ENCODE measurements at places on chromosomes 4 and X.

DNA sequence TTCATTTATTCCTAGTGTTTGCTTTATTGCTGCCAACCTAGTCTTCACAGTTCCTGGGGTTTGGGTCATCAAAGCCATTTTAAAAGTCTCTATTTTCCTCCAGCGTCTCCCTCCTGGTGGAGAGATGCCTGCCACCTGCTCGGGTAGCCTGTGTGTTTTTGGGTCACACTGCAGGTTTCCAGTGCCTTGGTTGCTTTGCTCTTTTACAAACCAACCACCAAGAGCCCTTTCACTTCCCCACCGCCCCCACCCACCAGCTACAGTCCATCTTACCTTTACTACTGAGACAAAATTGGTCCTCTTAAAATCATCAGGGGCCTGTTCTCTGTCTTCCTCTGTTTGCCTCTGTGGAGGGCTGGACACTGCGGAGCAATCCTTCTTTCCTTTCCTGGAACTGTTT, 280.5 kb upstream of the GATB start:
- DNase-seq, result no peak

GRCh38 chr4:60805500-60806313, 394.4 kb upstream of the ADGRL3 start:
- DNase-seq, result peak; percentile 63

- no peak for DNase-seq
These were observed 162.7 kb upstream of the GALNTL6 start for GRCh38 chr4:171650543-171650942.

DNA sequence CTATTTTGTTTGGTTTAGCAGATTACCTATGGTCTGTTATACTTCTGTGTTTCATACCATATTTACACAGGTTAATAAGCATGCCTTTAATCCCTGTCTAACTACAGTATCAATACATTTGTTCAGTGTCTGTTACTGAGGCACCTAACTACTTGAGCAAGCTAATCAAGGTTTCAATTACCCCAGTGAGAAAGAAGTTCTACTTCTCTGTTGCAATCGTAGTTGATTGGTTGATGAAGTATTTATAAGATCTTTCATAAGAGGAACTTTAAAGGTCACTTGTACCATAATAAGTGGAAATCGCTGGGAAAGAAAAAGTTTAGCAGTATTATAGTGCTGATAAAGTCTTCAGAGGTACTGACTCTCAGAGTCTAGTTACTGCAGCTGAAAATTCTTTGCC, 490.6 kb downstream of the RPA4 start:
- DNase-seq, result no peak

GRCh38 chrX:46447384-46447783, 97.8 kb downstream of the ZNF674 start:
- no peak for DNase-seq

DNA sequence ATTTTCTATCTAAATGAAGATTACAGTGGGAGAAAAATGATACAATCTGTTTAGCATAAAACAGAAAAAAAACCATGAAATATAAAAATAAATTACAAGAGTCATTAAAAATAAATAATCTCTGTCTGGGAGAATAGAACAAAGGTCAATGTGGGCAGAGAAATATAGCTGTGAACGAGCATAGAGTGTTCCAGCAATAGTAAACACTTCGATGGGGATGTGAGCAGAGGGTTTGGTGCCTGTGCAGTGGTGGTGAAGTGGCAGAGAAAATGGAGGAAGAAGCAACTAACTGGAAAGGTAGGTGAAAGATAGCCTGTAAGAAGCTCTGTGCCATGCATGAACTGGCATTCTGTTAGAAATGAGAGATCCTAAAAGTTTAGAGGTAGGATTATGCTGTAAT, 64.9 kb downstream of the ANKRD50 start:
- DNase-seq, result no peak

DNA sequence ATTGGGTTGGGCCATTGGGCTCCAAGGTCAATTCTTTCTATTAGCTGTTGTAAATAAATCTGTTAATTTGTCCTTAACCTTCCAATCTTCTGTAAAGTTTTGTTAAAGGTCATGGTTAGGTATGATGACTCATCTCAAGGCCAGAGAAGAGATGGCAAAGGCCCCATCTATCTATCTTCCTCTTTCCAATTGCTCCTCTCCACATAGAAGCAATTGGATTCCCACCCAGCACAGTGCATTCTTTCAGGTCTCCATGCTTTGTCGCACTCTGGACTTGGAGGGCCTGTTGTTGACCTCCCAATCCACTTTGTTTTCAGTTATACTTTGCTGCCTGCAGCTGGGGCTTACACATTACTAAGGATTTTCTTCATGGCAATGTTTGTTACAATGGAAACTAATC, 118.5 kb downstream of the MFAP3L start:
- DNase-seq, result no peak

DNA sequence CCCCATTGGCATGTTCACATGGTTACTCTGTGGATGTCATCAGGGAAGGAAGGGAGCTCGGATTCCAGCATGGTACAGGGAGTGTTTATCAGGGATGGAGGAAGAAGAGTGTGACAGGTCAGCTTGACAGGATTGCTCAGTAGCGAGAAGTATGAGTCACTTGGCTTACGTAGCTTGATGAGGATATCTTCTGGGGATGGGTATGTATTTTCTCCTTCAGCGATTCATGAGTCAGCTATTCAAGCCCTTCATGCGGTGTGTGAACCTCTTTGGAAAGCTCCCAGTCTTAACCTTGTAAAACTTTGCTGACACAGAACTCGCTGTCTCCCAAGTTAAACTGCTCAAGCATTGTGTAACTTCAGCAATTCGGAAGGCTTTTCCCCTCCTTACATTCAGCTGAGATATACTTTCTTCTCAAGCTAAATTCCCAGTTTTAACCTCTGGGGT, 275.4 kb downstream of the ARHGAP10 start:
- no peak for DNase-seq

DNA sequence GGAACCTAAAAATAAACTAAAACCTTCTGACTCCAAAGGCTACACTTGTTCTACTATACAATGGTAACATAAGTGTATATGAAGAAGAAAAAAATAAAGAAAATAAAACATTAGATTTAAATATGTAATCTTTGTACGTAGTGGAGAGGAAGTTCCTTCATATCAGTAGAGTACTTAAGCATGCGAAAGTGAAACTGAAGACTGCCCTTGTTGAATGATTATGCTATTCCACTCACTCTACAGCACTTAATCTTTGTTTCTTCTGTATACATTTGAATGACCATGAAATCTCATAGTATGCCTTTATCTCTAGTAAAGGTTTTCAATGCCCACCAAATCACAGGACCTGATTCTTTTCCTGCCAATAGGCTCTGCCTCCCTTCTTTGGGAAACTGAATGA, 78.9 kb downstream of the NDST3 start:
- DNase-seq, result no peak

DNA sequence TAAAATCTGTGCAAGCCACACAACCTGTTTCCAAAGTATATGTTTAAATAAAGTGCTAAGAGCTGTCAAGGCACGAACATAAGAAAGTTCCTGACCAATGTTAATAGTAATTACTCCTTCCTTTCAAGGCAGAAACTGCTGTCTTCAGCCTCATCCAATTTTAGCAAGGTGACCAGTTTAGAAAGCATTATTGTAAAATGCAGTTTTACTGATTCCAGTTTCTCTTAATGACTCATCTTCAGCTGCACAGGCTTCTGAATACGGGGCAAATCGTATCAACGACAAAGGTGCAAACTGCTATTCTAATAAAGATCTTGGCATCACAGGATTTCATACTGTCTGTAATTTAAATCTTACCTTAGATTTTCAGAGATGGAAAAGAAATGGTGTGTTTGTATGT, 87.5 kb downstream of the PPP3CA start:
- no peak for DNase-seq

DNA sequence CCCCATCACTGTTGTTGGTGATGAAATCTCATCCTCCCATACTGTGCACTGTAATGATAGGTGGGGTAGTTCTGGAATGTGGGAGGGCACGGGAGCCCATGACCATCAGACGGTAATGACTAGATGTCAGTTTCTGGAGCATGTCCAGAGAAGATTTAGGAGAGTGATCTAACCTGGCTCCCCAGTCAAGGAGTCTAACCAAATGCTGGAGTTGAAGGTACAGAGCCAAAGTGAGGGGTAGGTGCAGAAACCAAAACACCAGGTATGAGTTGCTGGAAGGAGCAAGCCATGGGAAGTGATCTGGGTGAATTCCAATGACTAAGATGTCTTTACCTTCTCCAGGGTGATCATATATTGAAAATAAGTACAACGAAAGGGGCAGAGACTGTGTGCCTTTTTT, 296.9 kb downstream of the INPP4B start:
- no peak for DNase-seq

DNA sequence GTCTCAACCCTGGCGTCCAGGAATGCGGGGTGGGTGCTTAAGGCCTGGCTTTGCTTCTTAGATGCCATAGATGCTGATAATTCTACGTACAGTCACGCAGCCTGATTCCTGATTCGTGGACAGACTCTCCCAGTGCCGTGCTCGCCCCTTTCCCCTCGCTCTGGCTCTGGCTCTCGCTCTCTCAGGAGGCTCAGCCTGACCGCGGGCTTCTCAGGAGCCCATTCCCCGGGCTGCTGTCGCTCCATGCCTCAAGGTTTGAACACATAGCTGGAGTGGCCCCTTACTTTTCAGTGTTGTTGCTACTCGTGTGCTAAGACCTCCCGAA, 59.2 kb upstream of the ZC4H2 start:
- no peak for DNase-seq

- no peak for DNase-seq
These were observed 25.5 kb upstream of the CBLL2 start for GRCh38 chrX:22247169-22247568.

GRCh38 chrX:22399437-22400192, 126.9 kb downstream of the CBLL2 start:
- DNase-seq, result no peak

DNA sequence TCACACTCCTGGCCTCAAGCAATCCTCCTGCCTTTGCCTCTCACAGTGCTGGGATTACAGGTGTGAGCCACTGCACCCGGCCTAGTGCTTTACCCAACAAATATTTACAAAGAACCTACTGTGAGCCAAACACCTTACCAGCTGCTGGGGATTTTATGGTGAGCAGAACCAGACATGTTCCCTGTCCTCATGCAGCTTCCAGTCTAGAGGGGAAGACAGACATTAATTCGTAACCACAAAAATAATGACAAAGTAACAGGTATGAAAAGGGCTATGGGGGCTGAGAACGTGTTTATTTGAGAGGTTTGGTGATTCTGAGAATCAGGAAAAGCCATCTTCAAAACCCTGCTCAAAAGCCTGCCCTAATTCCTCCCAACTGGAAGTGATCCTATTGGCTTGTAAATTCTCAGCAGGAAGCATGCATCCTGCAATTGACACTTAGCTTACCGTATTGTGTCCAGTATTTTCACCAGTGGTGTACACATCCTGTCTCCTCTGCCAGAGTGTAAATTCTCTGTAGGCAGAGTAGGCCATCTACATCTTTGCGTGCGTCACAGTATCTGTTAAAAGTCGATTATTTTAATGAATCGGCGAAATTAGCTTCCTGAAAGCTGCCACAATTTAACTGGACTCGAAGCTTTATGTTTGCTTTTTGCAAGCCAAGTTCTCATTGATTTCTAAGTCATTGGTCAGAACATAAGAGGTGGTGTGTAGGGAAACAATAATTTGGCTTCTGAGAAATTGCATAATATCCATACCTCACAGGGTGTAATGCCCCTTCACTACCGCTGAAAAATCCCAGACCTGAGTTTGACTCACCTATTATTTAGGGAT, 67.0 kb downstream of the TMEM156 start:
- DNase-seq, result no peak

- DNase-seq, result no peak
These were observed 703.5 kb upstream of the GRID2 start for GRCh38 chr4:91600301-91600700.

DNA sequence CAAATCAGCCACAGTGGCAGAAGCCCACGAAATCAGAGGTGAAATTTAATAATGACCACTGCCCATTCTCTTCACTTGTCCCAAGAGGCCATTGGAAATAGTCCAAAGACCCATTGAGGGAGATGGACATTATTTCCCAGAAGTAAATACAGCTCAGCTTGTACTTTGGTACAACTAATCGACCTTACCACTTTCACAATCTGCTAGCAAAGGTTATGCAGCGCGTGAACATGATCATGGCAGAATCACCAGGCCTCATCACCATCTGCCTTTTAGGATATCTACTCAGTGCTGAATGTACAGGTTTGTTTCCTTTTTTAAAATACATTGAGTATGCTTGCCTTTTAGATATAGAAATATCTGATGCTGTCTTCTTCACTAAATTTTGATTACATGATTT, at the start of gene F9:
Gene F9 (plus strand): TSS at position 190 of the 400 bp plus-strand sequence. CDS start 26 bp downstream, at position 216.
- no peak for DNase-seq

GRCh38 chr4:176548571-176548970, 228.8 kb downstream of the SPCS3 start:
- DNase-seq, result no peak

DNA sequence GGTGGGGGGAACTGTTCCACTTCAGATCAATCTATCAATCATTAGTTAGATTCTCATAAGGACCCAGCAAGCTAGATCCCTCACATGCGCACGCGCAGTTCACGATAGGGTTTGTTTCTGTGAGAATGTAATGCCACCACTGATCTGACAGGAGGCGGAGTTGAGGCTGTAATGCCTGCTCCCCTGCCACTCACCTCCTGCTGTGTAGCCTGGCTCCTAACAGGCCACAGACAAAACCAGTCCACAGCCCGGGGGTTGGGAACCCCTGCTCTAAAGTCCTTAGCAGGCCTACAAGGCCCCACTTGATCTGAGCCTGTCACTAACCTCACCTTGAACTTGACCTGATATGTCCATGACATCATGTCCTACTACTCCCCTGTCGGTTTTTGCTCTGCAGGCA, 30.3 kb downstream of the ARL9 start:
- no peak for DNase-seq

GRCh38 chrX:17654116-17654515, 83.2 kb upstream of the SCML1 start:
- no peak for DNase-seq

- DNase-seq, result no peak
These were observed 330.9 kb upstream of the PPP1R2C start for GRCh38 chrX:43108828-43109227.

GRCh38 chr4:184022679-184023383, 117.7 kb downstream of the STOX2 start:
- no peak for DNase-seq

DNA sequence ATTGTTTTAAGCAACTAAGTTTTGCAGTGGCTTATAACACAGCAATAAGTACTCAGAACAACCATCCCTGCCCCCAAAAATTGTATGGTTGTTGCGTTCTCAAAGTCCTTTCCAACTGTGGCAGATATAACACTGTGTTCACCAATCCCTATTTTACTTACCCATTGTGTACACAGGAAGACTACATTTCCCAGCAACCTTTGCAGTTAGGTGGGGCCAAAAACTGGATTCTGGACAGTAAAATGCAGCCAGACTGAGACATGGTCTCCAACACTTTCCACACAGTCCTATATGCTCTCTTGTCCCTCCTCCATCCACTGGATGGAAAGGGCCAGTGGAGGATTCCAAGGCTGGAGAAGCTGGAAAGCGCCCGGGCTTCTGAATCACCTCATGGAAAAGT, 523.6 kb downstream of the BCOR start:
- DNase-seq, result peak; percentile 45

DNA sequence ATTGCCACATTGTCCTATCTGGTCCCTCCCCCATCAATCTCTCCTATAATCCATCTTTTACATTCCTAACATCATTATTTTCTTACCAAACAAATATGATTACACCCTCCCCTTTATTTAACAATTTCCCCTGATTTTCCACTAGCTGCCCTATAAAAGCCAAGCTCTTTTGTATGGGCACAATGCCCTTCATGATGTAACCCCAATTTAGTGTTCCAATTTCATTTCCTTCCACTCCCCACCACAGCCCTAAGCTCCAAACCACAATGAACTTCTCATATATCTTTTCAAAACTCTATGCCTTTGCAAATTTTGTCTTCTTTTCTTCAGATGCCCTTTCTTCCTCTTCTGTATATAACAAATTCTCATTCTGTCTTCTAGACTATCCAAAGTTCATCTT, 39.5 kb upstream of the PTPN13 start:
- DNase-seq, result no peak
